ENCODE measurements at places on chromosomes 6 and 20. TPM values are rescaled to one million over a fixed set of nuclear protein-coding genes. Genes with fewer than 3 reads are reported as not detected.
A peak's percentile ranks its signal among the peaks of the same experiment; 100 is the strongest.

DNA sequence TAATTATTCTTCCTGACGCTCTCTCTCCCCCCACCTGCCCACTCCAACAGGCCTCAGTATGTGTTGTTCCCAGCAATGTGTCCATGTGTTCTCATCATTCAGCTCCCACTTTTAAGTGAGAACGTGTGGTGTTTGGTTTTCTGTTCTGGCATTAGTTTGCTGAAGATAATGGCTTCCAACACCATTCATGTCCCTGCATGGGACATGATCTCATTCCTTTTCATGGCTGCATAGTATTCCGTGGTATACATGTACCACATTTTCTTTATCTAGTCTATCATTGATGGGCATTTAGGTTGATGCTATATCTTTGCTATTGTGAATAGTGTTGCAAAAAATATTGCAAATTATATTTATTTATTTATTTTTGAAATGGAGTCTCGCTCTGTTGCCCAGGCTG is 258.0 kb downstream of the TFAP2A start:
- no peaks in the 10 kb centered on the region for H3K4me1 ChIP-seq
- no peaks in the 10 kb centered on the region for H3K36me3 ChIP-seq
- no peak overlapping the region for H3K27ac ChIP-seq

The ACOT13 gene
- 4.4 TPM for total RNA-seq

GRCh38 chr6:53647462-53648094 is 18.0 kb downstream of the KLHL31 start:
- H3K4me3 ChIP-seq, result no peak overlapping the region
- no peak for DNase-seq
- H3K27me3 ChIP-seq, result no peaks in the 10 kb centered on the region

DNA sequence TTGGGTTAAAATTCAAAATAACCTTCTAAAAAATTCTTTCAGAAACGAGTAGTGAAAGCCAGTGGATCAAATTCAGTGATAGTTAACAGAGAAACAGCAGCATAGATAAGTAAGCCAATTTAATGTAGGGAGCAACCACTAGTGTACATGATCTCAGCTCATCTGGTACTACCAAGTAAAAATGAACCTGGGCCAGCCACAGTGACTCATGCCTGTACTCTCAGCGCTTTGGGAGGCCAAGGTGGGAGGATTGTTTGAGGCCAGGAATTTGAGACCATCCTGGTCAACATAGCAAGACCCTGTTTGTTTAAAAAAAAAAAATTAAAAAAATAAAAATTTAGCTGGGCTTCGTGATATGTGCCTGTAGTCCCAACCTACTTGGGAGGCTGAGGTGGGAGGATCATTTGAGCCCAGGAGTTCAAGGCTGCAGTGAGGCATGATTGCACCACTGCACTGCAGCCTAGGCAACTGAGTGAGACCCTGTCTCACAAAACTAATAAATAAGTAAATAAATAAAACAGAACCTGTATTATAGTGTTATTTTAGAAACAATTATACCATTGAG is 32.4 kb downstream of the CBFA2T2 start:
- H3K27ac ChIP-seq, result no peak overlapping the region
- DNase-seq, result no peak
- no peaks in the 10 kb centered on the region for H3K36me3 ChIP-seq

The ANGPT4 gene
- 0.98 TPM for total RNA-seq

DNA sequence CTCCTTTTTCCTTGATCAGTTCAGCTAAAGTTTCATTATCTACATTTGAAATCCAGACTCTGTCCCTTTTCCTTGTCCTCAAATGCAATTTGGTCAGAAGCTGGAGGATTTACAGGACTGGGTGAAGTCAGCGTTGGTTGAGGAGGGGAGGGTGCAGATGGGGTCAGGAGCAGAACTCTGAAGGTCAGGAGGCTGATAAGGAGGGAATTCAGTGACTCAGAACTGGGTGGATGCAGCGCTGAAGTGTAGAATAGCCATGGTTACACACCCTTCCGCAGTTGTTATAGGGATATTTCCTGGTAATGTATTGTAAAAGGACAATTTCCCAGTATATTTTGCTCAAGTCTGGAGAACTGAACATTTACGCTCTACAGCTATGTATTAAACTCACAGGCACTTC is 133.1 kb upstream of the FOXA2 start:
- H3K4me1 ChIP-seq, result no peaks in the 10 kb centered on the region
- no peak overlapping the region for H3K4me3 ChIP-seq
- H3K36me3 ChIP-seq, result no peaks in the 10 kb centered on the region

The C20orf202 gene
- not detected for total RNA-seq

DNA sequence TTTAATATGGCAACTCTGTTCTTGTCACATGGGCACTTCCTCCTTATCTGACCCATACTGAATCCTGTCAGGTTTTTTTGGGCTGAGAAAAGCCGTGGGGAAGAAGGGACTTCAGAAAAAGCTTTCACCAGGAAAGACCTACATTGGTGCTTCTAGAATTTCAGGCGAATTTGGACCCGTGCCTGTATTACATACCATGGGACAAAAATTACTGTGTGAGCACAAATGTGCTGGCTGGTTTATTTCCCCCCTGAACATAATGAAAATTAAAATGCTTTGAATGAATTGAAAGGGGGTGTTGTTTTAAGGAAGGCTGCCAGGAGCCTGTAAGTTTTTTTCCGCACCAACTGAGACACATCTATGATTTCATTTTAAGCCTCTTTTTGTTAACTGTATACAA is 29.6 kb downstream of the CAP2 start:
- H3K4me3 ChIP-seq, result no peak overlapping the region
- H3K36me3 ChIP-seq, result peaks cover 3% of the 10 kb centered on the region
- H3K4me1 ChIP-seq, result peaks cover 3% of the 10 kb centered on the region
- no peak for DNase-seq
- H3K27me3 ChIP-seq, result no peaks in the 10 kb centered on the region

DNA sequence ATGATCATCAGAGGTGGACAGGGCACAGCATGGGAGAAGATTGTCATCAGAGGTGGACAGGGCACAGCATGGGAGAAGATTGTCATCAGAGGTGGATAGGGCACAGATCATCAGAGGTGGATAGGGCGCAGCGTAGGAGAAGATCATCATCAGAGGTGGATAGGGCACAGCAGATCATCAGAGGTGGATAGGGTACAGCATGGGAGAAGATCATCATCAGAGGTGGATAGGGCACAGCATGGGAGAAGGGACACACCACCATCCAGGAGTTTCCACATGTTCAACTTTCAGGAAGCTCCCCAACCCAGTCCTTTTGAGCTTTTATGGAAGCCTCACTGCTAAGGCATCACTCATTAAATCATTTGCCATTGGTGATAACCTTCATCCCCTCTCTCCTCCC is 104.1 kb downstream of the MAP7 start:
- no peak for DNase-seq
- no peaks in the 10 kb centered on the region for H3K36me3 ChIP-seq
- no peak overlapping the region for H3K4me3 ChIP-seq
- H3K4me1 ChIP-seq, result no peaks in the 10 kb centered on the region
- H3K27me3 ChIP-seq, result no peaks in the 10 kb centered on the region

The VSX1 gene
- total RNA-seq, result not detected

The PRND gene
- not detected for total RNA-seq

- no peak overlapping the region for H3K4me3 ChIP-seq
- DNase-seq, result no peak
- peak overlapping the region; percentile 45 for H3K27ac ChIP-seq
- peaks cover 27% of the 10 kb centered on the region for H3K4me1 ChIP-seq
These were observed 80.0 kb upstream of the PREP start for GRCh38 chr6:105482921-105483320.

The RHAG gene
- total RNA-seq, result 2.5 TPM

GRCh38 chr6:143339223-143339622 is 111.3 kb downstream of the ADAT2 start:
- DNase-seq, result no peak
- no peaks in the 10 kb centered on the region for H3K27me3 ChIP-seq
- H3K4me1 ChIP-seq, result peaks cover 15% of the 10 kb centered on the region
- no peak overlapping the region for H3K4me3 ChIP-seq

The OSBPL2 gene
- total RNA-seq, result 51.3 TPM

The ECT2L gene
- total RNA-seq, result not detected

The BEND3 gene
- 2.0 TPM for total RNA-seq

DNA sequence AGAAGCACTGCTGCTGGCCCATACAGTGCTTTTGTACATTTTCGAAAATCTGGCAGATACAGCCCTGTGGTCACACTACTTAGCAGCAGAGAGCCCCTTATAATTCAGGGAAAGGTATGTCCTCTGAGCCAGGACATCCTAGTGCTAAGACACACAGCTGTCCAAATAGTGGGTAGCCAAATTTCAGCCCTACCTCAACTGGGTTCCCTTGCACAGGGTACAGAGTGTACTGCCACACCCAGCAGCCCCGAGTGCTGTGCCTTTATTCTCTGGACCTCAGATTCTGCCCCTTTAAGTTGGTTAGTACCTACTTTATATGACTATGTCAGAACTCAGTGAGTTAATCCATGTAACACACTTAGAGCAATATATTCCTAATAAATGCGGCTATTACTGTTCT is 47.6 kb downstream of the PRPH2 start:
- H3K4me1 ChIP-seq, result no peaks in the 10 kb centered on the region
- DNase-seq, result no peak
- H3K4me3 ChIP-seq, result no peak overlapping the region
- H3K27ac ChIP-seq, result no peak overlapping the region
- peaks cover 8% of the 10 kb centered on the region for H3K36me3 ChIP-seq

The ADAT2 gene
- 5.9 TPM for total RNA-seq

GRCh38 chr6:132322398-132322797 is 78.9 kb downstream of the MOXD1 start:
- no peaks in the 10 kb centered on the region for H3K36me3 ChIP-seq
- H3K4me1 ChIP-seq, result no peaks in the 10 kb centered on the region
- no peaks in the 10 kb centered on the region for H3K27me3 ChIP-seq
- no peak for DNase-seq
- H3K4me3 ChIP-seq, result no peak overlapping the region

The FBXO30 gene
- 9.1 TPM for total RNA-seq

The CALHM5 gene
- total RNA-seq, result 2.2 TPM

The CST2 gene
- not detected for total RNA-seq

DNA sequence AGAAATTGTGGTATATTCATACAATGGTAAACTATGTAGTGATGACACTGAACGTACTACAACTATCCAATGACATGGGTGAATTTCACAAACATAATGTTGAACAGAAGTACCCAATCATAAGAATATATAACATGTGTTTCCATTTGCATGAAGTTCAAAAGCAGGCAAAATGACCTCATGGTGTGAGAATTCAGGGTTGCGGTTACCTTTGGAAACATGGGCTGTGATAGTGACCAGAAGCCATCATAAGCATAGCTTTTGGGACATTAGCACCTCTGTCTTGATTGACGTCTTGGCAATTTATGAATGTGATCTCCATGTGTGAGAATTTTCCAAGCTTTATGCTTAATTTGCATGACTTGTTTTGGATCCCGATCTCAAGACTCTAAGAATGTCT is 500.1 kb upstream of the JAG1 start:
- DNase-seq, result no peak
- H3K4me3 ChIP-seq, result no peak overlapping the region
- no peaks in the 10 kb centered on the region for H3K27me3 ChIP-seq
- H3K36me3 ChIP-seq, result no peaks in the 10 kb centered on the region
- H3K4me1 ChIP-seq, result no peaks in the 10 kb centered on the region

The DNMT3B gene
- total RNA-seq, result 1.2 TPM

The TP53TG5 gene
- not detected for total RNA-seq

The BTN2A1 gene
- 18.4 TPM for total RNA-seq

The GOPC gene
- 19.9 TPM for total RNA-seq

DNA sequence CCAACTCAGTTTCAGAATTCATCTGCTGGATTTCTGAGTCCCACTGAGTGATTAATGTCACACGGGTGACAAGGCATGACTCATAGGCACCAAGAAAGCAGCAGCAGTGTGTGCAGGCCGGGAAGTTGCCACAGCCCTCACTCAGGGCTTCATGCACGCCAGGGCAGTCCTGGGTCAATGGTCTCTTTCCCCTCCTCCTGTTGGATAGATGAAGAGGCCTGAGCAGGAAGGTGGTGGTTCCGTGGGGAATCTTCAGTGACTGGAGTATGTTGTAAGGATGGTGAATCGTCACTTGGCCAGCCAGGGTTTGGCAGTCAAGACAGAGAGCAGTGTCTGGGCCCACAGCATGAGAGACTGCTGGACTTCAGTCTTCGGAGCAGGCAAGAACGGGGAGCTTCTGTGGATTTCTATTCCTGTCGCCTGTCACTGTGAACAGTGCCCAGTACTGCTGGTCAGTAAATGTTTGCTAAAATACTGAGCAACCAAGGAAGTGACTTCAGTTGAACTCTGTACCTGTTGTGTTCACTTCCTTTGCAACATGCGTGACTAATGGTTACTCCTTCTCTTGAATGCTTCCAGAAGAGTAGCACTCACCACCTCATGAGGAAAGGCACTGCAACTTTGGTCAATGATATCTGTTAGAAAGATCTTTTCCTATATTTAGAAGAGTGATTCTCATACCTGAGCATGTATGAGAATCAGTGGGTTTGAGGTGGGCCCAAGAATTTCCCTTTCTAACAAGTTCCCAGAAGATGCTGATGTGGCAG is 62.0 kb upstream of the CD93 start:
- DNase-seq, result no peak
- H3K4me1 ChIP-seq, result peaks cover 67% of the 10 kb centered on the region
- no peaks in the 10 kb centered on the region for H3K36me3 ChIP-seq
- H3K27me3 ChIP-seq, result no peaks in the 10 kb centered on the region
- no peak overlapping the region for H3K4me3 ChIP-seq

The SEL1L2 gene
- not detected for total RNA-seq

DNA sequence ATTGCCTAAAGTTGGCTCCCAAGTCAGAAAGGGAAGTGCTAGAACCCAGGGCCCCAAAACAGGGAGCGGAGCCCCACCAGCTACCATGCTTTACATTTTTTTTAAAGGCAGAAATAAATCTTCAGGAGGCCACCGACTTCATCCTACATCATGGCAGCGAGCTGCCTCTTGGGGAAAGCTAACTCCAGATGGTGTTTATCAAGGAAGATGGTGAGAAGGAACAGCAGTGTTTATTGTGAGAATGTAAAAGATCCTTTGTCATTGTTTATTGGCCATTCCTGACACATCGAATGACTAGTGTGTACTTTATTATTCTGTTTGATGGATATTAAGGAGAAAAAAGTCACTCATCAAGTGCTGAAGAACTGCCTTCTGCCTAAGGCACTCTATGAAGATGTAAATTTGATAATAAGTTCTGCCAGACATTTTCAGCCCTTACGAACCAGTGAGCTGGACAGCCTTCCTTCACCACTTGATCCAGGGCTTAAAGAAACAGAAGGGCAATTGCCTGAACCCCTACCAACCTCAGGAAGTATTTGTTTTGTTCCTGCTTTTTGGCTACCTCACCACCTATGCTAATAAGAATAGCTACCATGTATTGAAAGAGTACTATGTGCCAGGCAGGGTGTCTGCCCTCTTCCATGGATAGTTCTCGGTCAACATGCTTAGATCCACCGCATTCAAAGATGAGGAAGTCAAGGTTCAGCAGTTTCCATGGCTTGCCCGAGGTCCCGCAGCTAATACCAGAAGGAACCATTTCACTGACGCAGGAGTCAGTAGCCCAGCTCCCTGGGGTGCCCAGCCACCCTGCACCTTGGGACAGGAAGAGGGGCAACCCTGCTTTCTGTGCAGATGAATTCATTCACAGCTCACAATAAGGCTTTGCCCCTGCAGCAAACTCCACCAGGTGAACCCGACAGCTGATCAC is 194.7 kb upstream of the RREB1 start:
- no peak for DNase-seq
- H3K36me3 ChIP-seq, result no peaks in the 10 kb centered on the region
- peaks cover 25% of the 10 kb centered on the region for H3K4me1 ChIP-seq

- no peaks in the 10 kb centered on the region for H3K27me3 ChIP-seq
- H3K4me3 ChIP-seq, result no peak overlapping the region
- no peak overlapping the region for H3K27ac ChIP-seq
- H3K4me1 ChIP-seq, result no peaks in the 10 kb centered on the region
These were observed 176.7 kb downstream of the CLIC5 start for GRCh38 chr6:45838996-45839395.
